NCI-H187 treated with DMSO at 0.1 percent for 48 hours (cell line): ENCODE measurements at places on chromosomes 4 and X.

- DNase-seq = no peak
These were observed 11.7 kb upstream of the FAT4 start for GRCh38 chr4:125303058-125303457.

DNA sequence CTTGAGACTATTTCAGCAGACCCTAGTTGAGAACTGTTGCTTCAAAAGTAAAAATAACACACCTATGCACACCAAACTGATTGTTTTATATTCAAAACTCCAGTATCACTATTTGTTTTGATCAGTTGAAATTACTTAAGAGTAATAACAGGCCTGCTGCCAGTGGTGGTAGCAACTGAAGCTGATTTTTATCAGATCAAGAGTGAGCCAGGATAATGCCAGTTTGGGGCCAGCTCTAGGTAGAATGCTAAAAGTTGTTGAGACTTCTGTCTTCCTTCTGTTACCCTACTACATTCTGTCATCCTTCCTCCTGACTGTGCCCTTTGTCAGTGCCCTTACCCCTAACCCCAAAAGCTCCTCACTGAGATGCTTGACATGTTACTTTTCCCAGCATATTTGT is 228.7 kb upstream of the SPRY1 start:
- DNase-seq = no peak

- DNase-seq = no peak
These were observed 935.0 kb upstream of the INTU start for GRCh38 chr4:126697748-126698147.

DNA sequence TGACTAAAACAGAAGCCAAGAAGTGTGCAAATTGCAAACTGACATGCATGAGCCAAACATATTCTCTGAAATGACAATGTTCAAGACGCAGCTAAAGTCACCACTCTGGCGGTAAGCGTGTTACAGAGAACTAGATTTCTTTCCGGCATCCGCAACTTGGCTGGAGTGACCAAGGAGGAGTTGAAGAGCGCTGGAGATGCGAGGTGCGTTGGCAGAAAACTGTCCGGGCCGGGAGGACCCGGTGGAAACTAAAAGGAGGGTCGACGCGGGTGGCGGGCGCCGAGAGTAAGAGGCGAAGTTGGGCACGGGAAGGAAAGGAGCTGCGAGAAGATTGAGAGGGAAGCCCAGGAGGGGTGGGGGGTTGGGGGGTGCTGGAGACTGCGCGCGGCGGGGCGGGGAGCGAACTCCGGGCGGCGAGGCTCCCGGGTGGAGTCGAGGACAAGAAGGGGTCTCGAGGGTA is 807 bp downstream of the SEL1L3 start:
- no peak for DNase-seq

GRCh38 chrX:127457161-127457560 is 595.0 kb downstream of the ACTRT1 start:
- DNase-seq = no peak

DNA sequence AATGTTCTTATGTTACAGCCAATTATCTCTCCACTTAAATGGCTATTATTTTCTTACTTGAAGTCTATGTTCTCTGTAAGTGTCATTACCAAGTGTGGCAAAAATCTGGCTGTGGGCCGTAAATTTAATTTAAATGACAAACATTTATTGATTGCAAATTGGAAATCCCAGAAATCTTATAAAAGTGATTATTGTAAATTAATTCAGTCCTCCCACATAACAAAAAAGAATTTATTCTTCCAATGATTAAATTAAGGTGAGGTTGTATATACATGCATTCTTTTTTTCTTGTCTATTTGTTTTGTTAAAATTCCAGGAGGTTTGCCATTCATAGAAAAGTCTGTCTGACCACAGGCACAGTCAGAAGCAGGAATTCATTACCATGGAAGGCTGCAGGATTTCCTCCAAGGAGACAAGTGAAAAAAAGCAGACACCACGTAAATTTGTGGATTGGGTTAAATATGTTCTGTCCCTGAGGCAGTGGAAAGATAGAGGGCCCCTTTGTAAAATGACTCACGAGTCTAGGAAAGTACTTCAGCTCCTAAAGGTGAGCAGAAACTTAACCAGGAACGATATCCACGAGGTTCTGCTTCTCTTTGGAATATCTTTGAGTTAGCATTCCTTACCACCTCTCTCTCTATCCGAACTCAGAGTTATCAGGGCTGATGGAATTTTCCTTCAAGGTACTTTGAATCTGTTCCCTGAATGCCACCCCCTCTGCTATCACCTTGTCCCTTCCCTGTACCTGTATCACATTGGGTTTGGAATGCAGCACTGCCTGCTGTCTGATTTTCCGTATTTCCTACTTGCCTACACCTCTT is 10.7 kb downstream of the PPARGC1A start:
- DNase-seq = no peak

- DNase-seq = peak; percentile 45
These were observed 8.0 kb downstream of the TBC1D14 start for GRCh38 chr4:6917461-6918271.

GRCh38 chr4:78056265-78057129 is 626 bp upstream of the FRAS1 start:
- DNase-seq = peak; percentile 95

DNA sequence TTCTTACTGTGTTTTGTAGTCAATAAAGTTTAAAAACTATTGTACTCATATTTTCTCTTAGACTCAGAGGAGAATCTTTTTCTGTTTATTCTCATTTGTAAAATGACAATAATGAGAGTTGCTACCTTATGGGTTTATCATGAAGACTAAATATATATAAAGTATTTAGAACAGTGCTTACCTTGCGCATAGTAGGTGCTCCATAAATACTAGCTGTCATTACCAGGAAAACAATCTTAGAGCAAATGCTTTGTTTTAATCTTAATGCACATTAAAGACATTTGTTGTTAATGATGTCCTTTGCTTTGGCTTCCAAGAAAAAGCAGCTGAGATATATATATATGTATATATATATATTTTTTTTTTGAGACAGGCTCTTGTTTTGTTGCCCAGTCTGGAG is 44.9 kb downstream of the FIP1L1 start:
- no peak for DNase-seq

- no peak for DNase-seq
These were observed 25.2 kb upstream of the TBC1D14 start for GRCh38 chr4:6884341-6884870.

DNA sequence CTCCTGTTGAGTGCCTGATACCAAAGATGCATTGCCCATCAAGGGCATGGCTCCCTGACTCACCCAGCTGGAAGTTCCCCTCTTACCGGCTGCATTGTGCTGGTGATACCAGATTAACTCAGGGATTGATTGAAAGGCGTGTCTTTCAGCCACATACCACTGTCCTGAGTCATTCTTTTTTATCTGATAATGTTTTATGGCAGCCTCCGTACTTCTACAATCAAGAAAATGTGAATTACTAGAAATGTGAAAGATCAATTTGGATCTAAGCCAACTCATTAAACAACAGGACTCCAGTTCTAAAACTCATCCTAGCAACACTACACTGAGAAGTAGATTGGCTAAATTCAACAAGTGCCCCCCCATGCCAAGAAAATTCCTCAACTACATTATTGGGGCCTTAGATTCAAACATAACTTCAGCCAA is 40.0 kb downstream of the TXK start:
- DNase-seq = no peak

DNA sequence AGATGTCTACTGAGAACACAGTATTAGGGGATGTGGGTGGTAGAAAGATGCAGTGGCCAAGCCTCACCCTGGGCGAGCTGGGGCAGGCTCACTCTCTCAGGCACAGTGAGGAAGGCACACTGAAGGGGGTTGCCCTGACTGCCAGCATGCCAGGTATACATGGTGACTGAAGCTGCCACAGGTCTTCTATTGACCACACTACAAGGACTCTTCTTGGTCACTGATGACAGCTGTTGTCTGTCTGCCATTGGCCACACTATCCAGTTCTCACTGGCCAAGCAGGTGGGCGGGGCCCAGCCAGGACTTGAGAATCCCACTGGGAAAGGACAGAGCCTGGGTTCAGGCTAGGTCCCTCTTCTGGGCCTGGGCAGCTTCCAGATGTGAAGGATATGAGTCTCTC is 39.7 kb upstream of the TBC1D14 start:
- no peak for DNase-seq

GRCh38 chrX:79400623-79401022 is 33.5 kb upstream of the ITM2A start:
- no peak for DNase-seq

DNA sequence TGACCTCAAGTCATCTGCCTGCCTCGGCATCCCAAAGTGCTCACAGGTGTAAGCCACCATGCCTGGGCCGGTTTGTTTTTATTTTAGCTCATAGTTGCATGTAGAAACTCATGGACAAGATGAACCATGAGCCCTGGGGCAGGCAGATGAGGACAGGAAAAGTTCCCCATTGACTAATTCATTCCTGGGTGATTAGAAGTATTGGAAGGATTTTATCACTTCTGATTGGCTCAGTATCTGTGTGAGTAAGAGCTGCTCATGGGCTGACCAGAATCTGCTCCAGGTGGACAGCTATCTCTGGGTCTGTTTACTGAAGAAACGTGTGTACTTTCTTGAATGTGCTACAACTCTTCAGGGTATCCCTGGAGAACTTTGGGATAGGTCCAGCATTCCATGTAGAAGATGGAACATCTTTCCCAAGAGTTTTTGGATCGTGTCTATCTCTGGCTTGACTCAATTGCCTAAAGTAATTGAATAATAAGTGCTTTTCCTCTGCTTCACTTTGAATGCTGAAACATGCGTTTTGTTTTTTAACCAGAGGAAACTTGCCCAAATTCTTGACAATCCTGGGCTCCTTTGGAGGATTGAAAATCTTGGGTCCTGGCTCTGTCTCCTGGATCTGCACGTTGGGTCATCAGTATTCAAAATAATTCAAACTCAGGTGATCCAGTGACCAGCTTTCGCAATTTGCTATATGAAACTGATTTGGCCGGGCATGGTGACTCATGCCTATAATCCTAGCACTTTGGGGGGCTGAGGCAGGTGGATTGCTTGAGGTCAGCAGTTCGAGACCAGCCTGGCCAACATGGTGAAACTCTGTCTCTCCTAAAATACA is 88.6 kb upstream of the DHRSX start:
- no peak for DNase-seq

- no peak for DNase-seq
These were observed 1.2 kb downstream of the CYBB start for GRCh38 chrX:37781081-37781480.

GRCh38 chr4:21733894-21734630 is 214.5 kb downstream of the KCNIP4 start:
- DNase-seq = no peak

DNA sequence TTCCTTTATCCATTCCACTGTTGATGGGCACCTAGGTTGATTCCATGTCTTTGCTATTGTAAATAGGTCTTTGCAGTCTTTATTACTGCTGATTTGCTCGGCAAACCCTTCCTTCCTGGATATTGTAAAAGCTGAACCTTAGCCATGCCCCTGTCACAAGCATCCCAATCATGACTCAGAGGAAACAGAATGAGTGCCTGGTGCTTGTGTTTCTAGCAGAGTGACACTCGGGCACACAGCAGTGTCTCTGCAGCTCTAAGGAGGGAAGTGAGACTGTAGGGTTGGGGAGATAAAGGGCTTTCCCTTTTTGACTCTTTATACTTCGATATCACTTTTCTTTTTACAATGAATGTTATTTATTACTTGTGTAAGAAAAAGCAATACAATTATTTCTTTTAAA is 83.3 kb downstream of the AKAP4 start:
- DNase-seq = no peak

- no peak for DNase-seq
These were observed 140.2 kb downstream of the STIM2 start for GRCh38 chr4:27000820-27001219.

- no peak for DNase-seq
These were observed 481.6 kb downstream of the PABPC4L start for GRCh38 chr4:133720001-133720400.

DNA sequence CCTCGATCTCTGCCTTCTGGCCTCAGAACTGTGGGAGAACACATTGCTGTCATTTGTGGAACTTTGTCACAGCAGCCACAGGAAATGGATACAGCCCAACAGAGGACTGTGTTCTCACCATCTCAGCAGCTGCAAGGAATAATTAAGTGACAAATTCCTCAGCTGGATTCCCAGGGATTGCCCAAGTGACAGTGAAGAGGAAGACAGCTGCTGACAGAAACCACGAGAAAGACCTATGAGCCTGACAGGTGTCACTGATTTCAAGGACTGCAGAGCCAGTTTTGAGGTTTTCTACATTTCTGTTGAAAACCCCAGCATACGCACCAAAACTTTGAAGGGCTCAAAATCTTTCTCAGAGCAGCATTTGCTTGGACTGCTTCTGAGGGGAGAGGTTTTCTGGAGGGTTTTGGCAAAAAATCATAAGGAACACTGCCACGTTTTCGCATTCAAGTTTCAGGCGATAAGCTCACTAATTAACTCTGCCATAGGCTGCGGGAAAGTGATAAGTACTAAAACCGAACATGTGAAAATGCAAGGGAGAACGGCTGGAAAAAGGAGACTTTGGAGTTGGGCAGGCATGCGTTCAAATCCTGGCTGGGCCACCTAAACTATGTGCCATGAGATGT is 88.8 kb downstream of the DRD5 start:
- no peak for DNase-seq

GRCh38 chr4:73816814-73817213 is 19.7 kb upstream of the CXCL6 start:
- DNase-seq = no peak

GRCh38 chrX:51665981-51666380 is 16.6 kb downstream of the CENPVL2 start:
- DNase-seq = no peak

GRCh38 chr4:71304289-71304850 is 34.5 kb upstream of the SLC4A4 start:
- no peak for DNase-seq

GRCh38 chr4:109313168-109314133 is 11.0 kb upstream of the COL25A1 start:
- no peak for DNase-seq

DNA sequence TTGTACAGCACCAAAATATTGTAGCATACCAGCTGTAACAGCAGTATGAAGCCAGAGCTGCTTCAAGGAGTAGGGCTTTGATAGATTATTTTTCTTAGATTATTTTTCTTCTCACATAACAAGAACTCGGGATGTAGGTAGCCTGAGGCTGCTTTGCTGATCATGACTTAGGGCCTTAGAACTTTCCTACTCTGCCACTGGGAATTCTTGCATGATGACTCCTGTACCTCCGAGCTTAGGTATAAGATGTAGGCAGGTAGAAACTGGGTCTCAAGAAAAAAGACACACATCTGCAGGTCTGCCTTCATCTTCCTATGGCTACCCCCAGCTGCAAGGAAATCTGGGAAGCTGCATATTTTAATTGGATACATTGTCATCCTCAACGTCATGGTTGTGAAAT is 115.9 kb upstream of the PNPLA4 start:
- DNase-seq = no peak

- DNase-seq = no peak
These were observed 20.5 kb upstream of the WDR44 start for GRCh38 chrX:118325453-118325852.

GRCh38 chr4:105558277-105558676 is 5.9 kb downstream of the ARHGEF38 start:
- DNase-seq = no peak
